SK-N-SH (cell line): ENCODE measurements at places on chromosomes 7 and 10.

DNA sequence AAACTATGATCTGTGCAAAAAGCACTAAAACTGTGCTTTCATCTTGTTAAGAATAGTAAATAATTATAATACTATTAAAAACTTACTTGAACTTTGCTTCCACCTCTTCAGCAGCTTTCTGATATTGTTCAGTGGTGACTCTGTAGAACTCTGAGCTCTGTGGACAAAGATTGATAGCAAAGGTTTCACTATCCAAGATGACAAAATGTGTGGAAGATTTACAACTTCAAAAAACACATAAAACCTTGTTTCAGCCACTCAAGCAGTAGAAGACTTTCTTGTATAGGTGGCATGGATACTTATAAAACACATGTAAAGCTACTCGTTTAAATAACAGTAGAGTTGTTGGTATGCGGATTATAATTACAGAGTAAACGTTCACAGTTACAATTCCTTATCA lies 243.6 kb downstream of the CHCHD3 start:
- no peak for DNase-seq

GRCh38 chr7:100884736-100885439 lies 4.6 kb downstream of the UFSP1 start:
- DNase-seq = peak; percentile 30

GRCh38 chr7:96120445-96121225 lies 201.3 kb downstream of the SLC25A13 start:
- DNase-seq = peak; percentile 26

DNA sequence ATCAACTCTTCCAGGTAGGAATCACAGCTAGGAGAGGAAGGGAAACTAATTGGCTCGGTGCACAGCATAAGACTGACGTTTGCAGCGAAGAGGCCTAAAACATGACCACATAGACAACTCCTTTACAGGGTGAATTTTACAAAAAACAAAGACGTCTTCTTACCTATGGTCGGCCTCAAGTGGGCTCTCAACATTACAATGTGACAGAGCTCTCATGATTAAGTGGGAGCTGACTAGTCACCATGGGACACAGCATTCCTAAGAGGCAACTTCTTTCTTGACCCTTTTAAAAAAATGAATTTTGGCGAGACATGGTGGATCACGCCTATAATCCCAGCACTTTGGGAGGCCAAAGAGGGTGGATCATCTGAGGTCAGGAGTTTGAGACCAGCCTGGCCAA lies 4.6 kb downstream of the PDIA4 start:
- no peak for DNase-seq

DNA sequence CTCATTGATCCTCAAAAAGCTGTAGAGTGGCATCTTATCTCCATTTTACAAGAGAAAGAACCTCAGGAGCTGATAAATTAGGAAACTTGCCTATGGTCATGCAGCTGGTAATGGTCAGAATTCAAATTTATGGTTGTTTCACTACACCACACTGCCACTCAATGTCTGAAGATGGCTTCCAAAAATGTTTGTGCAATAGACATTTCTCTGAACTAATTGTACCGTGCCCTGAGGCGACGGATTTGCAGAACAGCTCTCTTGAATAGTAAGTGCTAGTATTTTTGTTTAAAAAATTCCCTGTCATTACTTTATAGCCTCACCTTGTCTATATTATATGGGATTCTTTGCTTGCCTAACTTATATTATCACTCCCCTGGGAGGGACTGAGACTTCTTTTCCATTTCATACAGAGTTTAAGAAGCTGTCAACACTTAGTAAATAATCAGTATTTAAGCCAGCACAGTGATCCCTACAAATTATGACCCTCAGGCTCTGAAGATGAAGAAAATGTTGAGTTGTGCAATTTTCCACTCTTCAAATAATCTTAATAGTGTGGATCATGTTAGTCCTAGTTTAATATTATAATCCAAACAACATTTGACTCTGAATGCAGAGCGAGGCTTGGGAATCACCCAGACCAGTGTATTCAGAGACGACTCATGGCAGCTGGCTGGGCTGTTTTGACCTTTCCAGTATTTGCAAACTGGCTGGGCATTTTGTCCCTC lies 346.6 kb downstream of the PTEN start:
- no peak for DNase-seq

- no peak for DNase-seq
Measured at GRCh38 chr7:94382132-94382531, 12.6 kb upstream of the COL1A2 start.

DNA sequence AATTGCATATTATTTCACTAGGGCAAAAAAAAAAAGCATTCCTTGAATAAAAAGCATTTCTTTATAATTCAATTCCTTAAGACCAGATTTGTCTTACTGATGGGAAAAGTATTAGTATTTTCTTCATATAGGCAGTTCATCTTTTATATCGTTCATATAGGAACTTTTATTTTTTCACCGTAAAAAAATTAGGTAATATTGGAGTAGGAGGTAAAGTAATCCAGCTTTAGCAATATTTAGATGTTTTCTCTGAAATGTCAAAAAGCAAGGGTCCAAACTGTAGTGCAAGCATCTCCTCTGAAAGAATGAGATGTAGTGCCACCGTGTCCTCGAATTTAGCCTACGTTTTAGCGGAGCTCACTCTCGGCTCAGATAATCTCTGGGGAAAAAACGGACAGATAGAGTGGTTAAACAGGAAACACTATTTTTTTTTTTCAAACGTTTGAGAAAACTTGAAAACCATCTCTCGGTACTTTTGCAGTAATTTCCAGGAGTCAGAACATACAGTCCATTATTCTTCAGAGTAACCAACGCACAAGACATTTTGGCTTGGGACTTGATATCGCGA lies 5.5 kb upstream of the SPAG6 start:
- peak; percentile 55 for DNase-seq

GRCh38 chr7:50317221-50317678 lies 12.7 kb downstream of the IKZF1 start:
- DNase-seq = no peak

DNA sequence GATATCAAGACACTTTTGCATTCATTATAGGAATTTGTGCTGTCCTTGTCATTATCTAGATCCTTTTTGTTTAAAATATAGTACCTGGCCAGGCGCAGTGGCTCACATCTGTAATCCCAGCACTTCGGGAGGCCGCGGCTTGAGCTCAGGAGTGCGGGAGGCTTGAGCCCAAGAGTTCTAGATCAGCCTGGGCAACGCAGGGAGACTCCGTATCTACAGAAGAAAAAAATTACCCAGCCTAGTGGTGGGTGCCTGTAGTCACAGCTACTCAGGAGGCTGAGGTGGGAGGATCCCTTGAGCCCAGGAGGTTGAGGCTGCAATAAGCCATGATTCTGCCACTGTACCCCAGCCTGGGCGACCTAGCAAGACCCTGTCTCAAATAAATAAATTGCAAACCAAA lies 621 bp upstream of the MORN4 start:
- no peak for DNase-seq

- DNase-seq = no peak
Measured at GRCh38 chr10:79941585-79942210, 7.2 kb downstream of the SFTPD start.

DNA sequence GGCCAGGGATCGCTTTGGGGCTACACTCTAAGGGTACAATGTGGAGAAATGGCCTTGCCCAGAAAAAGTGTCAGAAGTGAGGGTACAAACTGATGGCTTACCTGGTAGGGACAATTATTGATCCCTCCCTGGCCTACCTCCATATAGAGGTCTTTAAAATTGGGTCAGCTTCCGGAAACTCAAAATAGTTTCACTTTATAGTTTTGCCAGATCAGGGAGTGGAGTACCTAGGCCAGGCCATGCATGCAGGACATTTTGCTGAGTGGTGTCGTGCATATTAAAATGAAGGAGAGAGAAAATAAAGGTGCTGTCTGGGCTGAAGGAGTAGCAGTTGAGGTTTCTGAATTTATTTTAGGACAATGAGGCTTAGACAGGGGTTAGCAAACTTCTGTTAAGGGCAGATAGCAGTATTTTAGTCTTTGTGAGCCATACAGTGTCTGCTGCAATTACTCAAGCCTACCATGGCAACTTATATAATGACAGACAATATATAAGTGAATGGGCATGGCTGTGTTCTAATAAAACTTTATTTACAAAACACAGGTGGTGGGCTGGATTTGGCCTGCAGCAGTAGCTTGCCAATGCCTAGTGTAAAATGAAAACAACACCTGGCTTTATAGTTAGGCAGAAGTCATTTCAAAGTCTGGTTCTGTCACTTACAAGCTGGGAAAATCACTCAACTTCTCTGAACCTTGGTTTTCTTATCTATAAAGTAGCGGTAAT lies 176.9 kb upstream of the AOAH start:
- DNase-seq = no peak

- DNase-seq = no peak
Measured at GRCh38 chr10:120941501-120941900, 90.3 kb downstream of the WDR11 start.

GRCh38 chr10:84089162-84089561 lies 50.1 kb upstream of the GHITM start:
- DNase-seq = no peak

DNA sequence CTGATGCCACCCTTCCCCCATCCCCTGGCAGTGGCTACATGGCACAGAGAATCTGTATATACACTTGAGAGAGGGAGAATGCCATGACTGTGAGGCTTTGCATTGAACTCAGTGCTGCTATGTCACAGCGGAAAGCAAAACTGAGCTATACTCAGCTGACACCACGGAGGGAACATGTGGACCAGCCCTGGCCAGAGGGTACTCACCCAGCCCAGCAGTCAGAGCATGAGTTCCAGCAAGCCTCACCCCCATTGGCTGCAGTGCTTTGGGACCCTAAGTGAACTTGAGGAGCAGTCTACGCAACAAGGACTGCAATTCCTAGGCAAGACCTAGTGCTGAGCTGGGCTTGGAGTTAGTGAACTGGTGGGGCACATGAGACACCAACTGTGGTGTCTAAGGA lies 10.3 kb upstream of the AOC1 start:
- DNase-seq = no peak

GRCh38 chr7:108236681-108237415 lies 106.7 kb upstream of the LAMB4 start:
- no peak for DNase-seq

DNA sequence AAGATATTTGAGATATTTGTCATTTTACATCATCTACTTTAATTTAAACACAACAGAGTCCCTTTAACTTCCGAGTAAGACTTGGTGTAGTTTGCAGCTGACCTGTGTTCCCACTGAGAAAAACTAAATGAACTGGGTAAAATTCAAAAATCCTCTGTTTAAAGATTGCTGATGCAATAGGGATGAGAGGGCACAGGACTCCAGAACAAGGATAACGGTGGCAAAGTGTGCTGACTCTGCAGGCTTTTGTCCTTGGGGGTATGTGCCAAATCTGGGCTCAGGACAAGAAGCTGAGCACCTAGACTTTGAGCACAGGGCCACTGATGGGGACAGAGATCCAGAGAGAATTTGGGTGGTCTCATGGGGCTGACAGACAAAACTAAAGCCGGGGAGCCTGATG lies 156.8 kb downstream of the CCDC71L start:
- no peak for DNase-seq

GRCh38 chr7:4730971-4731370 lies 44.5 kb upstream of the AP5Z1 start:
- DNase-seq = no peak

DNA sequence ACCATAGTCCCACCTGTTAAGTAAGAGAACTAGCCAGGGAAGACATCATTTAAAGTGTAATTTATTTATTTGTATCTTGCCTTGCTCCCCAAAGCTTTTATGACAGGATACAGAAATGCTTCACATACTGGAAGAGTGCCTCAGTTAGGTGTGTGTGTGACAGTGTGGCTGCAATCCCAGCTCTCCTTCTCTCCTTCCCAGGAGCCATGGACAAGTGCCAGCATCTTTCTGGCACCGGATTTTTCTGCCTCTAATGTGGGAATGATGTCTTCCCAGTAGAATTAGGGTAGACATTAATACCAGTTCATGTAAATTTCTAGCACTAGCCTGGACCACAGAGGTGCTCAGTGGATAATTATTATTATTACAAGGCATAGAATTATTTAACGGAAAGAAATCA lies 30.3 kb upstream of the ATXN7L1 start:
- DNase-seq = no peak

GRCh38 chr10:36440539-36440938 lies 684.9 kb upstream of the ANKRD30A start:
- no peak for DNase-seq

- no peak for DNase-seq
Measured at GRCh38 chr7:1351881-1352625, 107.2 kb downstream of the MICALL2 start.

DNA sequence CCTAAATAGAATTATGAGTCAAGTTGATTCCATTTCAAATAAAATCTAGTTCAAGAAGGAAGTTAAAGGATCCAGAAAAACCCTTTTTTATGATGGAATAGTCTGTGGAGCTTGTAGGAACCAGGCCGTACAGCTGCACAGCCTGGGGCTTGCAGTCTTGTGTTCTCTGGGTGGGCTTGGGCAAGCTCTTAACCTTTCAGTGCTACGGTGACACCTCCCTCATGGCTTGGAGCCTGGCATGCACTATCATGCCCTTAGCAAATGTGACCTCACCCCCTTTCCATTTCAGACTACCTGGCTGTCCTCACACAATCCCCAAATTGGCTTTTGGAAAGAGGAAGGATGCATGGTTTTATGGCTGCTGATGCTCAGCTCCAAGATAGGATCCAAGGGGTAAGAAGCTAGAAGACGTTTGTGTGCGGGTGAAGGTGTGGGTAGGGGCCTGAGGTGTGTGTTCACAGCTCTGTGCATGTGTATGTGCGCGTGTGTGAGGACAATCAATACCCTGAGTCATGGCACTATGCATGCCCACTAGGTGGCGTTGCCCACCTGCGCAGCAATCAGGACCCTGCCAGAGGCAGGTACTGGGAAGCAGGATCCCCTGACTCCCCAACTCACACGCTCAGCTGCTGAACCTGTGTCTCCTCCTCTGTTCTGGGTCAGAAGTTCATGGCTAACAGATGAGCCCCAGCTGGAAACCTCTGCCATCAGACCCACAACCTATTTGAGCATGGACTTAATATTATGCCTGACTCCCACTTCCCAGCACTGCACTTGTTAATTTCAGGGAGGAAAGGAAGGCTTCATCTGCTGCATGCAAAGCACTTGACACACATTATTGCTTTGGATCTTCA lies 113.4 kb downstream of the PTPN20 start:
- peak; percentile 83 for DNase-seq

DNA sequence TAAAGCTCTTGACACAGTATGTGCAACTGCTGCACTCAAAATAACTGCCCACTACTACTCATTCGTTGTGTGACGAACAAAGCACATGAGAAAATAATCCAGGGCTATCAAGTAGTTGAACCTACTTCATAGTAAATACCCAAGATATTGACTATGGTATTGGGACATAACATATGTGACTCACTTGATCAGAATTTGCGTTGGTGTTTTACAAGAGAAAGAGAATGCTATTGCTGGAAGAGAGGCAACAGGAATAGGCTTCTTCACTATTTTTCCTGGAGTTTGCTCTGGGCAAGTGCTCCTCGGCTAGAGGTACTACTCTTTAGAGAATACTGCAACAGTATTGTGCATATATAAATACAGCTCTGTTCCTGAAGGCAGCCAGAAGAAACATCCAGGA lies 2.5 kb downstream of the DGKB start:
- no peak for DNase-seq

GRCh38 chr10:29914986-29915785 lies 144.2 kb downstream of the JCAD start:
- no peak for DNase-seq

- no peak for DNase-seq
Measured at GRCh38 chr10:71606257-71607081, 113.1 kb downstream of the C10orf105 start.

- DNase-seq = no peak
Measured at GRCh38 chr7:32453341-32454011, 36.7 kb downstream of the LSM5 start.

- peak; percentile 34 for DNase-seq
Measured at GRCh38 chr7:82676777-82677463, 233.3 kb upstream of the CACNA2D1 start.

- DNase-seq = no peak
Measured at GRCh38 chr10:129760416-129760815, 203.7 kb downstream of the EBF3 start.
